ENCODE measurements at places on chromosomes 7 and 10. TPM values are rescaled to one million over a fixed set of nuclear protein-coding genes. Genes with fewer than 3 reads are reported as not detected.

Gene FAM131B
- total RNA-seq = 15.0 TPM

- peak; percentile 51 for DNase-seq
Observed at GRCh38 chr7:154409703-154410311, 357.6 kb downstream of the DPP6 start.

- DNase-seq = no peak
Observed at GRCh38 chr10:45135443-45136198, 134.9 kb downstream of the ZNF22 start.

- DNase-seq = no peak
Observed at GRCh38 chr7:115678086-115678982, 352.2 kb downstream of the TFEC start.

DNA sequence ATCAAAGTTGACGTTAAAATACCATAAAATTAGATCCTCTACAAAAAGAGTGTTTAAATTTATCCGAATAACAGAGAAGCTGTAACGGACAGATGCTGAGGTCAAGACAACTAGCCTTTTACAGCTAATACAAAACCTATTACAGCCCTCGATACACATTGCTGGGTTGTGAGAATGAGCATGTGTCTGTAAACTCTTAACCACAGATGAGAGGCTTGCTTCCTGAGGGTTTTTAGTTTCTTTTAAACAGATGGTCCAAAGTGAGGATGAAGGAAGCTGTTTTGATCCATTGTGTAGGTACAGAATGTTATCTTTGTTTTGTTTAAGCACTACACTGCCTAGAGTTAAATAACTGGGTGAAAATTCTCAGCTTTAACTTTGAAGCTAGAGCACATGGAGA lies 578.2 kb downstream of the PARD3 start:
- DNase-seq = no peak
